ENCODE measurements at places on chromosomes 13 and 19.

DNA sequence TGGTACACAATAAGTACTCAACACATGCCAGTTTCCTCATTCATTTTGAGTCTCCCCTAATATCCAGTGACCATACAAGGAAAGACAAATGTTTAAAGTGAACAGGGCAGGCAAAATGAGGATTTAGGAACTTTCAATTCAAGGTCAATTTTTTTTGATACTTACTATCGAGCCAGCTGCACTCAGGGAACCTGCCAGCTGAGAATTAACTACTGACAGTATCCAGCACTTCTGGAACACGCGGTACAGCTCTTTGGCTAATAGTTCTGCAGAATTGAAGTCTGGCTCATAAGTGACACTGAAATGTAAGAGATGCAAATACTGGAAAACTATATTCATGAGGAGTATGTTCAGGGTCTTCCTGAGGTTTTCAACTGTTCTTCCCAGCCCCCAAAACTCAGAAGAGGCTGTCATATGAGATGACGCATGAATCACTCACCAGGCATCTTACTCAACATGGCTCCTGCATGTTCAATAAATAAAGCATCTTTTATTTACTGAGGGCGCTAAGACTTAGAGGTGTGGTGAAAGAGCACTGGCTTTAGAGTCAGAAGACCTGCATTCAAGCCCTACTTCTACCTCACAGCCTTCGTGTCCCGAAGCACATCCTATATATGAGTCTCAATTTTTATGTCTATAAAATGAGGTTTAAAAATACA, 25.6 kb downstream of the RUBCNL start:
- DNase-seq, result no peak

DNA sequence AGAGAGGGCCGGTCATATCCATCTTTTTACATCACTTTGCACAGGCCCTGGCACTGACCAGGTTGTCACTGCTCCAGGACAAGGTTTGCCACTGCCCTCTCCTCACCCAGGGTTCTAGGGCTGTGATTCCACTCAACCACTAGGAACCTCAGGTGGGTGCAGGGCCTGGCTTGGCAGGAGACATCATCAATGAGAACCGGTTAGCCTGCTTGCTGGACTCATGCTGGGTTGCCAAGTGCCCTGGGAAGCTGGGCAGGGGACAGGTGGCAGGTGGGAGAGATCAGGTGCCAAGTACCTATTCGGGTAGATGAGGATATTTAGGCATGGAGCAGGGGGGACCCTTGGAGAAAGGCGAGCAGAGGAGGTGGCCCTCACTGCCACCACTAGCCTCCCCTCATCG, 4.2 kb upstream of the CERS4 start:
- DNase-seq, result no peak

DNA sequence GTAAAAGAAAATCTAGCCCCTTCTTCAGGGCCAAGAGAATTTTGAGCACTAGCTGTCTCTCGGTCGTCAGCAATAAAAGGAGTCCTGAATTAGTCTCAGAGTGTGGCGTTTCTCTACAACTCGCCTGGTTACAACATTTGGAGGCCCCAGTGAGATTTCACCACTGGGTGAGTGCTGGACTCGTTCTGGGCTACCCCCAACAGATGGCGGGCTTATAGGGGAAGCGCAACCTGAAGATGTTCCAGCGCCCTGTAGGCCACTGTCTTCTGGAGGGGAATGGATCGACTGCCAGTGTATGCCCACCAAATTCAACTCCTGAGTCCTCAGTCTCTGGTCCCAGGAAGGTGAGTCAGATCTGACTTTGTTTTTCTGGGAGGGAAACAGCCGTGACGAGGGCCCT, 11.7 kb upstream of the ZNF181 start:
- DNase-seq, result no peak

- peak; percentile 44 for DNase-seq
These were observed 67.8 kb downstream of the RASA3 start for GRCh38 chr13:114064450-114065140.

- DNase-seq, result no peak
These were observed 19.3 kb downstream of the ANKRD24 start for GRCh38 chr19:4201798-4202197.

DNA sequence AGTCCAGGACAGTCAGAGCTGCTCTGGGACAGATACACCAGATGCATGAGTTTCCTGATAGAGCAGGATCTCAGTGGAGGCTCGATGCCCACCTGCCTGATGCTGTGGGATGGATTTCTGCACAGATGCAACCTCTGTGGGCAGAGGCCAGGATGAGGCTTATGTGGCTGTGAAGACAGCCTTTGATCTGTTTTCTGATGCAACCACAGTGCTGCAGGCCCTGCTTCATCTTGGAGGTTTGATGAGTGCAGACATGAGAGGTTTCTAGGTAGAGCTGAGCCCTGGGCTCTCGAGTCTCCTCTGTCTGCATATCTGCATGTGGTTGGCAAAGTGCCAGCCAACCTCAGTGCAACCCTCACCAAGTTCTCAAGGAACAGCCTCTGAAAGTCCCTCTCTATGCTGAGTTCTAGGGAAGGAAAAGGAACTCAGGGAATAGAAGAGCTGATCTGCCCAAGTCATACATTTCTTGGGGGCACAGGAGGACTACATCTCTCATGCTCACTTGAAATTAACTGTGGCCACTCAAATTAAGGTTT, 23.1 kb upstream of the TSHZ3 start:
- no peak for DNase-seq
